ENCODE measurements at places on chromosomes 2 and 18.

DNA sequence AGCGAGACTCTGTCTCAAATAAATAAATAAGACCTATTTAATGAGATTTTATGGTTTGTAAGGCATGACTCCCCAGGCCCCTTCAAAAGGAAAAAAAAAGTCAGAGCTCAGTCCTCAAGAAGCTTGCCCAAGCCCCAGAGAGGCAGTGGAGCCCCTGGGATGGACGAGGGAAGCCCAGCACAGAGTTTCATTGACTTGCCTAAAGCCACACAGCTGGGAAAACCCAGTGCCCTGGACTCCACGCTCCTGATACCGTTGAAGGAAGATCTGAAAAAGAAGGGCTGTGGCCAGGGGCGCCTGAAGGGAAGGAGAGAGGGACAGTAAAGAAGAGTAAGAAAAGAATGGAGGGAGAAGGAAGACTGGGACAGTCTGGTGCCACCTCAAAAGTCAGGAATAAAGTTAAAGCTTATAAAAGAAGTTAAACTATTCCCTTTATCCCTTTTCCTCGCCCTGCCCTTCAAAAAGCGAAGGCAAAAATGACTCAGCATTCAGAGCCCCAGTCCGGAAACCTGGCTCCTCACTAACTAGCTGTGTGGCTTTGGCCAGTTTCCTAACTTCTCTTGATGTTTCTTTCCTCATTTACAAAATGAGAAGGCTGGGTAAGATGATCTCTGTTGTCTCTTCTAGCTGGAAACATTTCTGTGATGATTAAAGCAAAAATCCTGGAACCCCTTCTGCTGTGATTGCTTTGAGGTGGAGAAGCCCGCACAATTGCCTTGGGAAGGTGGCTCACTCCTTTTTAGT, 46.7 kb downstream of the LYPD1 start:
- DNase-seq: no peak

- no peak for DNase-seq
Observed at GRCh38 chr2:145185696-145186095, 665.8 kb upstream of the ZEB2 start.

DNA sequence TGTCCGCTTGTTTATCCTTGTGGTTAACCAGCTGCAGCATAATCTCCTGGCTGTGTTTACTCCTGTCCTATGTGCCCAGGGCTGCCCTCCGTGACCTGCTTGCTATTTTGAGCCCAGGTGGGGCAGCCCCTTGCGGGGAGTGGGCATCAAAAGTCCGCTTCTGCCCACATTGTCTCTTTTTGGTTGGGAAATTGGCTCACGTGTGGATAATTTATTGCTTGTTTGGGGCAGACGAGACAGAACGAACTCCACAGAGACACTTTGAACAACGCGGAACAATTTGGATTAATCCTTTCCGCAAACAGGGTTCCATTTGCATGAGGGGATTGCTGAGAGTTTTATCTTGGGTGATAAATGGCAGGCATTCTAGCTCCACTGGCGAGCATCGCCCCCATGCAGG, 8.1 kb upstream of the CXCR4 start:
- no peak for DNase-seq

- no peak for DNase-seq
Observed at GRCh38 chr18:49726675-49726963, 86.7 kb downstream of the ACAA2 start.

DNA sequence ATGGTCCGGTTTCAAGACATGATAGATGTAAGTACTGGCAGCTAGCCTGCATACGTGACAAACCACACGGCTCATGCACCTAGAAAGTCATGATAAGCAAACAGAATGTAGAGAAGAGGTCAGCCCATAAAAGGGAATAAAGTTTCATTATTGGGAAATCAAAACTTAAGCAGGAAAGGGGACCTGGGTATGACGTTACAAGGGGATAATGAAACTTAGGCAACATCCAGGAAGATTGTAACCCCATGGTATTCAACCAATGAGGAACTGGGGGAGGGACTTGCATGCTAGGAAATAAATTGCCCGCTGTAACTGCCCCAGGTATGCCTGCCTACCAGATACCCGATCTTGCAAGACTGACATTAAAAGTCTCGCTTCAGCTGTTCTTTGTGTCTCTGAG, 1679.0 kb downstream of the SUCLG1 start:
- DNase-seq: no peak

- no peak for DNase-seq
Observed at GRCh38 chr2:5412001-5412400, 280.2 kb upstream of the SOX11 start.

GRCh38 chr2:2926009-2926857, 451.4 kb downstream of the EIPR1 start:
- DNase-seq: no peak

GRCh38 chr18:44848644-44849335, 168.1 kb downstream of the SETBP1 start:
- no peak for DNase-seq

DNA sequence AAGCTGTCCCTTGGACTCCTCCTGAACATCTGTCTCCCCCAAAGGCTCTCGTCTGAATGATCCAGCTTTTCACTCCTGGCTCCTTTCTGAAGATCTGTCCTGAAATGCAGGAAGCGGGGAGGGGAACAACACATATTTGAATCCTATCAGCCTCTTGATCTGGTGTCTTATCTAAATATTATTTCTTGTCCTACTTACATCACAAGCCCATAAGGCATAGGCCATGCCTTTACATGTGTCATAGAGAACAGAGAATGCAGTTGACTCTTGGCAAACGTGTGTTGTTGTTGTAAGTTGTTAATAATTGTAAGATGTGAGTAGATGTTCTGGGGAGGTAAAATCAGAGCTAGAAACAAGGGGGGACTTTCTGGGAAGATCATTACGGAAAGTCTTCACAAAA, 57.4 kb downstream of the GATA6 start:
- no peak for DNase-seq

GRCh38 chr18:23391156-23391555, 61.9 kb upstream of the RIOK3 start:
- no peak for DNase-seq

DNA sequence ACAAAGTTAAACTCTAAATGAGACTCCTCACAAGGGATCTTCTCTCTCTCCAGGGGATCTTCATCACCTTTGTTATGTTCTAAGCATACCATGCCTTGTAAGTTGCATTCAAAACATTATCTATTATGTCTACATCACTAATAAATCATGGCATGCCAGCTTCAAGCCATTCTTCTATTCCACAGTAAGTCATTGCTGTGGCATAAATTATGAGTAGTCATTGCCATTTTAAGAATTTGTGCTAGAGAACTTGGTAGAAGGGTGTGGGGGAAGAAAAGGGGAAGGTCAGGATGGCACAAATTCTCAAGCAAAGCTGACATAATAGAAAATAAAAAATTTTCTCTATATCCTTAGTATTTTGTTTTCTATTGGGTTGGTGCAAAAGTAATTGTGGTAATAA, 33.5 kb downstream of the BARD1 start:
- no peak for DNase-seq

GRCh38 chr2:113248997-113249770, 29.5 kb downstream of the PAX8 start:
- peak; percentile 62 for DNase-seq

GRCh38 chr2:20465716-20466394, 19.0 kb downstream of the RHOB start:
- no peak for DNase-seq

- DNase-seq: no peak
Observed at GRCh38 chr2:70712916-70713315, 55.1 kb downstream of the ADD2 start.

GRCh38 chr18:72530622-72531021, 13.5 kb downstream of the CBLN2 start:
- no peak for DNase-seq

GRCh38 chr2:70095720-70096670, 8.7 kb downstream of the PCBP1 start:
- no peak for DNase-seq

GRCh38 chr2:152078023-152078422, 20.8 kb downstream of the CACNB4 start:
- no peak for DNase-seq

DNA sequence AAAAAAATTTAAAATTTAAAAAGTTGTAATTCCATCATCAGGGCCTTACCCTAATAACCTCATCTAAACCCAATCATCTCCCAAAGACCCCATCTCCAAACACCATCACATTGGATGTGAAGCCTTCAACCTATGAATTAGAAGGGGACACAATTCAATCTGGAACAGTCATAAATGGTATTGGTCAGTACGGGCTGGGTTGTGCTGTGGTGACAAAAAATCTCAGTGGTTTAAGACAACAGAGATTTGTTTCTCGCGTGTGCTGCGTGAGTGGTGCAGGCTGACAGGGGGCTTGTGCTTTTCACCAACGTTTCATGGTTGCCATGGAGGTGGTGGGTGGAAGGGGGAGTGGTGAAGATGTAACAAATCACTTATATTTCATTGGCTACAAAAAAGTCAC, 174.5 kb downstream of the INHBB start:
- no peak for DNase-seq

DNA sequence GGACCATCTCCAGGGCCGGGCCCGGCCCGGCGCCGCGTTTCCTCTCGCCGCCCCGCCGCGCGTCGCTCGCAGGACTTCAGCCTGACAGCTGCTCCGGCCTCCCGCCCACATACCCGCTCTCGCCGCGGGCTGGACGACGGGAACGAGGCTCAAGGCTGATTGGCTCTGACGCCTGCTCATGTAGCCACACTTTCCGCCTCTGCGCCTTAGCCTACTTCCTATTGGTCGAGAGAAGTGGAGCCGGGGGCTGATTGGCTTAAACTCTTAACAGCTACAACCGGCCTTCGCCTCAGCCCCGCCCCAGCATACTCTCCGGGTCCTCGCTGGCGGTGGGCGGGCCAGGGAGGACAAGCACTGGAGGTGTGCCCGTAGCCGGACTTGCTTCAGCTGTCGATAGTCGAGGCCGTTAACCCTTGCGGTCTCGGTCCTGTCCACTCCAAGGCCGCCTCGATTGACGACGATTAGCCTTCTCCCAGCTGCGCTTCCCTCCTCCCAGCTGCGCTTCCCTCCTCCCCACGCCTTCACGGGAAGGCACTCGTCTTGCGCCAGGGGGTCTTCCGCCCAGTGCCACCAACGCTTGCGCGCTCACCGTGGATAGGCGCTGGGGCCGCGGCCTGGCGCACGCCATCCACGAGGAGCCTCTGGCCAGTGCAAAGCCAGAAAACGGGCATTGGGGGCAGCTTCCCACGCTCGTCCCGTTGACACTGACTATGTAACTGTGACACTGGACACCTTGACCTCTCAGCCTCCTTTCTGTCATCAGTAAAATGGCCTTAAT, at the start of gene PRADC1:
Gene PRADC1, minus strand, starts transcription at position 86 of the 778 bp plus-strand sequence. Its CDS starts 79 bp downstream, at position 7.
- peak; percentile 85 for DNase-seq

- DNase-seq: no peak
Observed at GRCh38 chr2:46913471-46914381, 1.9 kb downstream of the MCFD2 start.

DNA sequence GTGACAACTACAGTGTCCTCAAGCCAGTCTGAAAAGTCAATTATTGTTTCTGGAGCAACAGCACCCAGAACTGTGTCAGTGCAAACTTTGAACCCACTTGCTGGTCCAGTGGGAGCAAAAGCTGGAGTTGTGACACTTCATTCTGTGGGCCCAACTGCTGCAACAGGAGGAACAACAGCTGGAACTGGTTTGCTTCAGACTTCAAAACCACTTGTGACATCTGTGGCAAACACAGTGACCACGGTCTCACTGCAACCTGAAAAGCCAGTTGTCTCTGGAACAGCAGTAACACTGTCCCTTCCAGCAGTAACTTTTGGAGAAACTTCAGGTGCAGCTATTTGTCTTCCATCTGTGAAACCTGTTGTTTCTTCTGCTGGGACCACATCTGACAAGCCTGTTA, 59.8 kb downstream of the TAF4B start:
- DNase-seq: no peak

GRCh38 chr18:36830158-36830495, 1.2 kb downstream of the KIAA1328 start:
- no peak for DNase-seq

GRCh38 chr2:240839152-240840143, 19.4 kb upstream of the KIF1A start:
- DNase-seq: no peak

GRCh38 chr2:190396271-190396670, 11.9 kb upstream of the MFSD6 start:
- DNase-seq: no peak

DNA sequence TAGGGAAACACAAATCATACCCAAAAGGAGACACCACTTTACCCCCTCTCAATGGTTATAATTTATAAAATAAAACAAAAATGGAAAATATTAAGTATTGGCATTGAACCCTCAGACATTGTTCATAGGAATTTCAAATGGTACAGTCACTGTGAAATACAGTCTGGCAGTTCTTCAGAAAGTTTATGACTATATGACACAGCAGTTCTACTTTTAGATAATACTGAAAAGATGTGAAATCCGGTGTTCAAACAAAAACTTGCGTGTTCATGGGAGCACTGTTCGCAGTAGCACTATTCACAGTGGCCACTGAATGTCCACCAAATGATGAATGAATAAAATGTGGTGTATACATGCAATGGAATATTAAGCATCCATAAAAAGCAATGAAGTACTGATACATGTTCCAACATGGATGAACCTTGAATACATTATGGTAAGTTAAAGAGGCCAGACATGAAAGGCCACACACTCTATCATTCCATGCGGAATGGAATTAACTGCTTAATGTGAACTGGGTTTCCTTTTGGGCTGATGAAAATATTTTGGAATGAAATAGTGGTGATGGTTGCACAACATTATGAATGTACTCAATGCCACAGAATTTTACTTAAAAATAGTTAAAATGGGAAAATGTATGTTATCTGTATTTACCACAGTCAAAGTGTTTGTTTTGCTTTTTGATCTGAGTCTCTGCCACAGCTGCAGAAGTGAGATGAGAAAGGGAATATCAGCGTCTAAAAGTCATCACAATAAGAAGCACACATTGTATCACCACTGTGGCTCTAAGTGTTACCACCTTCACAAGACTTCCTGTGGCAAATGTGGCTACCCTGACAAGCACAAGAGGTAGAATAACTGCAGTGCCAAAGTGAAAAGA, 864.6 kb downstream of the SUCLG1 start:
- no peak for DNase-seq

DNA sequence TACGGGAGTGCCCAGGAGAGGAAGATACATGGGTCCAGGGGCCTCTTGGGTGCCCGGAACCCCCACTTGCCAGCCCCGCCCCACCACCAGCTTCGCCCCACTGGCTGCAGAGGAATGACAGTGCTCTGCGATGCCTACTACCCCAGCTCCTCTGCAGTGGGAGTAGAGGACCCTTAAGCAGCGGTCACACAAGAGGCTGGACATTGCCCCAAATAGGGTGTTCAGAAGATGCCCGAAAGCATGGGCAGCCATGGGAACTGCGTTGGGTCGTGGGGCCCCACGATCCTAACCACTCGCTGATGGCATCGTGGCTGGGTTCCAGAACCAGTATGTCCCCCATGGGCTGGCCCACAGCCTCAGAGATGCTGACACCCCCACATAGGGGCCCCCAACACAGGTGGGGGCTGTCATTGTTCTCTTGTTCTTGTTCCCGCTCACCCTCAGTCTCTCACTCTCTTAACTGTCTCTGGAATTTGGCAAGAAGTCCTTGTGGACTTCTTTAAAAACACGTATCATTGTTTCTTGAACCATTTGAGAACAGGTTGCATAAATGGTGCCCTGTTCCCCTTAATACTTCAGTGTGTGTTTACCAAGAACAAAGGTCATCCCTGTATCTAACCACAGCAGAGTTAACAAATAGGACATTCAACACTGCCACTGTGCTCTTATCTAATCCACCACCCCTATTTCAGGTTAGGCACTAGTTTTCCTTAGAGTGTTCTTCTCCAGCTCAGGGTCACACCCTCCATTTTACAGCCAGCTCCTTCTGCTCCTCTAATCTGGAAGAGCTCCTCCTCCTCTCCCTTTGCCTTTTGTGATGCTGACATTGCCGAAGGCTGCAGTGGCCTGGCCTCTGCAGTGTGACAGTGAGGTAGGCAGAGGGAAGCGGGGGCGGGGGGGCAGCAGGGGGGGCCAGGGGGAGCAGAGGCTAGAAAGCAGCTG, 76.3 kb downstream of the STPG4 start:
- no peak for DNase-seq

Data from stimulated activated CD4-positive, alpha-beta T cell treated with anti-CD3 and anti-CD28 coated beads, TNF-alpha, amount 100 ng/mL, for 1 hour (primary cell).